ENCODE measurements at places on chromosomes 6 and 20.

DNA sequence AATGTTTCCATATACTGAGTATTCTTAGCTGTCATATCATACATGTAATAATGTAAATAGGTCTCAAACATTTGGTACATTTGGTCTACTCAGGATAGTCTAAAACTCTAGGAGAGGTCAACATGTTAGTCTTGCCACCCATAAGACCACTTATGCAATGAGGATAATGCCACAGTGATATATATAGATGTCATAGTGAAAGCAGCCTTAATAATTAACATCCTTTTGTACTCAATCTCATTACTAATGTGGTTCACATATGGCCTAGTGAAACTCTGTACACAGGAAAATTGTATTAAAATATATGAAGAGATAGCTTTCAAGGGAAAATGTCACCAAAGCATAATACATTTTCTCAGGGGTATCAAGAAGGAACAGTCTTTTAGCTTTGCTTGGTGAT is 577.9 kb downstream of the TFAP2B start:
- H3K36me3 ChIP-seq: no peaks in the 10 kb centered on the region
- H3K27ac ChIP-seq: no peak overlapping the region
- H3K27me3 ChIP-seq: no peaks in the 10 kb centered on the region
- H3K4me1 ChIP-seq: no peaks in the 10 kb centered on the region

- peak overlapping the region; percentile 57 for H3K4me3 ChIP-seq
- no peaks in the 10 kb centered on the region for H3K36me3 ChIP-seq
- peak overlapping the region; percentile 39 for H3K27ac ChIP-seq
- DNase-seq: no peak
Observed at GRCh38 chr6:27187231-27188060, 60.1 kb upstream of the PRSS16 start.

GRCh38 chr6:147900247-147900830 is 391.8 kb downstream of the SAMD5 start:
- no peaks in the 10 kb centered on the region for H3K4me1 ChIP-seq
- H3K36me3 ChIP-seq: no peaks in the 10 kb centered on the region
- H3K4me3 ChIP-seq: no peak overlapping the region
- no peak for DNase-seq

GRCh38 chr6:155154158-155154830 is 109.5 kb upstream of the CLDN20 start:
- no peak for DNase-seq
- H3K4me1 ChIP-seq: peaks cover 5% of the 10 kb centered on the region
- no peaks in the 10 kb centered on the region for H3K36me3 ChIP-seq
- H3K4me3 ChIP-seq: no peak overlapping the region
- no peaks in the 10 kb centered on the region for H3K27me3 ChIP-seq
- H3K27ac ChIP-seq: no peak overlapping the region

GRCh38 chr6:98967616-98968015 is 19.9 kb upstream of the FBXL4 start:
- H3K4me1 ChIP-seq: no peaks in the 10 kb centered on the region
- no peak overlapping the region for H3K27ac ChIP-seq
- no peaks in the 10 kb centered on the region for H3K36me3 ChIP-seq
- no peaks in the 10 kb centered on the region for H3K27me3 ChIP-seq
- no peak overlapping the region for H3K4me3 ChIP-seq
- DNase-seq: no peak
